Activated CD4-positive, alpha-beta T cell treated with anti-CD3 and anti-CD28 coated beads, Interleukin-2, amount 50 U/mL, for 16 hours (primary cell): ENCODE measurements at places on chromosomes 2 and 18.

DNA sequence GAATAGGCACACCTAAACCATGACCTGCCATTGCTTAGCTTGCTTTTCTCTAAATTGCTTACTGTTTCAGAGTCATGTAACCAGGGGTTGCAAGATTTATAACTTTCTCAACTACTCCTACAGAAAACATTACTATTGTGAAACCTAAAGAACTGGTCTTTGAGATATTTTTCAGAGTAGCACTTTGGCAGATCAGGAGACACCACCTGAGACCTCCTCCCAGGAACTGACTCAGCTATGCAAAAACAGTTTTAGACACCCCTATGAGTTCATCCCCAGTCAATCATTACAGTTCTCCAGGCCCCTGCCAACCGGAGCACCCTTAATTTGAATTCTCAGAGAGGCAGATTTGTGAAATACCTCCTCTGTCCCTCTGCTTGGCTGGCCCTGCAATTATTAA, 80.3 kb downstream of the MBOAT2 start:
- DNase-seq, result no peak

DNA sequence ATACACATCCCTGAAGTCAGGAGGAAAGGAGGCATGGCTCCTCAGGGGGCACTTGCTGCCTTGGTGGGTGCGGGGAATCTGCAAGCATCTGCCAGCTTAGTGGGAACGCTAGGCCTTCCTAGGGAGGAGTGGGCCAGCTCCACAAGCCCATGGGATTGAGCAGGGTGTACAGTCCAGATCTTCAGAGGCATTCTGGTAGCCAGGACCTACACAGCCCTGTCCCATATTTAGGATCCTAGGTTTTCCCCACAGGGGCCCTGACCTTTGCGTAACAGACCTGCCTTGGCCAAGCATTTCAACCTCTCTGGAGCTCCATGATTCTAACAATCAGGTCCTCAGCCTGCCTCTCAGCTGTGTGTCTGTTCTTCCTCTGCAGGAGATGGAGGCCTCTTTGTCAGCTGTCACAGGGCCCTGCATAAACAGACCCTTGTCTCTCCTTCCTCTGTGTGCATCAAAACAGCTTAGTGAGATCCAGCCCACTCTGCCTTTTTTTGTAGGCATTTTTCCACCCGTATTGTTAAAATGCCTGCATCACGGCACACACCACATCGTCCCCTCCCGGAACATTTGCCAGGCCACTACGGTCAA, 140.2 kb upstream of the NDUFV2 start:
- no peak for DNase-seq

DNA sequence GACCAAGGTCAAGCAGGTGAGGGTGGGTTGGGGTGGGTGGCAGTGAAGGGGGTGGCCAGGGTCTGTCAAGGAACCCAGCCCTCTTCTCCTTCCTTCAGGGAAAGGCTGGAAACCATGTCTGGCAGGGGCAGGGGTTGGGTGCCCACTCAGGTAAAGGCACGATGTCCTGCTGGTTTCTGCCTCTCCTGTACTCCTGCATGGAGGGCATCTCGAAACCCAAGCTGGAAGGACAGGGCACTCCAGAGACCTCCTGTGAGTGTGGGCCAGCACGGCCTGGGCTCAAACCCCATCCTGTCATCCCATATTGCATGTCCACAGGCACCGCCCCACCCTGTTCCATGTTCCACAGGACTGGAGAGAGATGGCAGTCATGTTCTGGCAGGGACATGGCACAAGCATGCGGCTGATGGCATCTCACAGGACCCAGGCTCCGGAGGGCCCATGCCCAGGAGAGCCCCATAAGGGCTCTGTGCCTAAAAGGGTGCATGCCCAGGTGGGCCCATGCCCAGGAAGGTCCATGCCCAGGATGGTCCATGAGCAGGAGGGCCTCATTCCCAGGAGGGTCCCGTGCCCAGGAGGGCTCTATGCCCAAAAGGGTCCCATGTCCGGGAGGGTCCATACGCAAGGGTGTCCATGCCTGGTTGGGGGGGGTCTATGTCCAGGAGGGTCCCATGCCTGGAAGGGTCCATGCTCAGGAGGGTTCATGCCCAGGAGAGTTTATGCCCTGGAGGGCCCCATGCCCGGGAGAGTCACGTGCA, 6.4 kb downstream of the GPR35 start:
- DNase-seq, result no peak

GRCh38 chr2:39069136-39069515, 51.7 kb downstream of the SOS1 start:
- DNase-seq, result peak; percentile 19

GRCh38 chr2:145194673-145195072, 674.8 kb upstream of the ZEB2 start:
- DNase-seq, result no peak

GRCh38 chr18:34909637-34910364, 131.4 kb upstream of the MAPRE2 start:
- DNase-seq, result no peak

DNA sequence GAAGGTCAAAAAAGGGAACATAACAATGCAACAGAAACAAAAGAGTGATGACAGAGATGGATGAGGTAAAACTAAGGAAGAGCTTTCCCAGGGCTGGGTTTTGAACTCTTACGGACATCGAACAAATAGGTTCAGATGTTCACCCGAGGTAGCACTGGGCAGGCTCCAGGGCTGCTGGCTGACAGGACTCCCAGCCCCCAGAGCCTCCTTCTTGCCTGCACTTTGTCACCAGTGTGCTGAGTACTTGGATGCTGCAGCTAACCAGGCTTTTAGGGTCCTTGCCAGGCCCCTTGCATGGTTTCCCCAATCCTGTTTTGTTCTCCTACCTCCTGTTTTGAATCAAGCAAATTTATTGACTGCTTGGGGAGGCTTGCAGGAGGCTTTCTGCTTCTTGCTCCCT, 322.9 kb downstream of the DYSF start:
- DNase-seq, result no peak

GRCh38 chr2:132415915-132416722, 486 bp upstream of the GPR39 start:
- DNase-seq, result no peak

- DNase-seq, result no peak
Observed at GRCh38 chr18:10792181-10792580, 266.4 kb downstream of the NAPG start.

GRCh38 chr2:138035608-138036217, 71.4 kb downstream of the HNMT start:
- no peak for DNase-seq

DNA sequence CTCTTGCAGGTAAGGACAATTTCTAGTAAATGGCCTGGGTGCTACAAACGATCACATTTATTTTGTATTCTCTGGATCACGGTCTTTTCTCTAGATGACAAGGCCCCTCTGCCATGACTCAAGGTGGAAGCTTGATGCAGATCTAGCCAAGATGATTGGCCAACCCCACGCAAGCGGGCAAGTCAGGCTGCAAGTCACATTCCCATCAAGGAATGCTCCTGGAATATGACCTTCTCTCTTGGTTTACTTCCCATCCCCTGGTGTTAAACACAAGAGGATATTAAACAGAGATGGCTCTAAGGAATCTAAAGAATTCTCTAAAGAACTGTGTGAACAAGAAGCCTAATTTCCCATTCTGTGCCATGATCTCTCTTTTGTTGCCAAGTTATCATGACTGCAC, 97.3 kb upstream of the SERPINE2 start:
- DNase-seq, result no peak

GRCh38 chr2:219638948-219639755, 11.7 kb downstream of the SLC4A3 start:
- DNase-seq, result peak; percentile 20

DNA sequence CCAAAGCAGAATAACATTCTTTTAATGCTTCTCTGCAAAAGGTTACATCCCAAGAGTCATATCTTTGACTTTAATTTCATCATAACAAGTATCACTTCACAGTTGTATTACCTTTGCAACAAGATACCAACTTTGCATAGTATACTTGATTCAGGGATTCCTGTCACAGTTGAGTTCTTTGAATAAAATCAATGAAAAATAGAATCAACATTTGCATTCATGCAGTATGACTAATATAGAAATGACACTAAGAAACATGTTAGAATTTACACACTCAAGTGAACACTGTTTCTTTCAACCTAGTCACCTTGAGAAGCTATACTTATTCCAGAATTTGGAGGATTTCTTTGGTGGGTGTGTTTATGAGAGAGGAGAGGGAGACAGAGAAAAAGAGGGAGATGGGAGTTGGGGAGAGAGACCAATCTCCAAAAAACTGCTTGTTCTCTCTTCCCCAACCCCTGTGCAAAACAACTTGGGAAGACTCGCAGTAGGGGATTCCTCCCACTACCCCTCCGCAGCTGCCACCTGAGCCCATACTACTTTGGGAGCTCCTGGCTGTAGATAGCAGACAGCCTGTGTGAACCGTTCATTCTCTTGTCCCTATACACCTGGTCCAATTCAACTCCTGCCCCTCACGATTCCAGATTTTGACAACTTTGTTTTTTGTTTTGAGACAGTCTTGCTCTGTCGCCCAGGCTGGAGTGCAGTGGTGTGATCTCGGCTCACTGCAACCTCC, 57.7 kb downstream of the PELI1 start:
- no peak for DNase-seq

GRCh38 chr2:88239781-88240180, 69.6 kb downstream of the THNSL2 start:
- DNase-seq, result no peak

DNA sequence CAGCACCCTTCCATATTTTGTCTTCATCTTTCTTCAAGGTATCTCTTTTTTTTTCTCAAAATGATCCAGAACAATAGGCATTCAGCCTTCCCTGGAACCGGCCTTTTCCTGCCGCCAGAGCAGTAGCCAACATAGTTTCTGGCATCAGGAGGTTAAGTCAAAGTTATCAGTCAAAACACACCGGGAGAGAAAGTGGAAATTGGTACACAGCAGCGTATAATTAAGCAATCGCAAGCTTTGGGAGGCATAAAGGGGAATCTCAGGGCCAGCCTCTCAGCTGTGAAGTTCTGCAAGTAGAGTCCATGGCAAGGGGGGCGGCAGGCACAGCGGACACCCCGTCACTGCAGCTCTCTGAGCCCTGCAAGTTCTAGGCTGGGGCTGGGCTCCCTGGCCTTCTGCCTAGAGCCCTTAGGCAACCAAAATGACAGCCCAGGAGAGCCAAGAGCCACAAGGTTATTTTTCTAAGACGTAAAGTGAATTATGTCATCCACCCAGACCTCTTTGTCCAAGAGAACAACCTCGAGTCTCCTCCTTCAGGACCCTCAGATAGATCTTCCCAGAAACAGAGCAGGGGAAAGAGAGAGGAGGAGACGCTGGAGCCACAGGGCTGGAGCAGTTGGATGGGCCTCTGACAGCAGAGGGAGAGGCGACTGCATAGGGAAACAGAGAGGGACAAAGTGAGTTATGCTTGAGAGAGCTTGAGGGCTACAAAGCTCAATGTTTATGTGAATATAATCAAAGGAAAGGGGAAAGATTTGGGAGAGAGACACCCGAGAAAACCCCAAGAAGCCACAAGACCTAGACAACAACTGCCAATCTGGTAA, 114.7 kb downstream of the BCL2L11 start:
- no peak for DNase-seq

GRCh38 chr18:25278394-25278793, 73.6 kb downstream of the ZNF521 start:
- DNase-seq, result no peak

- DNase-seq, result no peak
Observed at GRCh38 chr2:61335187-61335586, 135.7 kb downstream of the USP34 start.

- DNase-seq, result no peak
Observed at GRCh38 chr18:57249179-57249578, 102.3 kb downstream of the BOD1L2 start.

- peak; percentile 40 for DNase-seq
Observed at GRCh38 chr2:179898873-179899272, 37.5 kb upstream of the ZNF385B start.

DNA sequence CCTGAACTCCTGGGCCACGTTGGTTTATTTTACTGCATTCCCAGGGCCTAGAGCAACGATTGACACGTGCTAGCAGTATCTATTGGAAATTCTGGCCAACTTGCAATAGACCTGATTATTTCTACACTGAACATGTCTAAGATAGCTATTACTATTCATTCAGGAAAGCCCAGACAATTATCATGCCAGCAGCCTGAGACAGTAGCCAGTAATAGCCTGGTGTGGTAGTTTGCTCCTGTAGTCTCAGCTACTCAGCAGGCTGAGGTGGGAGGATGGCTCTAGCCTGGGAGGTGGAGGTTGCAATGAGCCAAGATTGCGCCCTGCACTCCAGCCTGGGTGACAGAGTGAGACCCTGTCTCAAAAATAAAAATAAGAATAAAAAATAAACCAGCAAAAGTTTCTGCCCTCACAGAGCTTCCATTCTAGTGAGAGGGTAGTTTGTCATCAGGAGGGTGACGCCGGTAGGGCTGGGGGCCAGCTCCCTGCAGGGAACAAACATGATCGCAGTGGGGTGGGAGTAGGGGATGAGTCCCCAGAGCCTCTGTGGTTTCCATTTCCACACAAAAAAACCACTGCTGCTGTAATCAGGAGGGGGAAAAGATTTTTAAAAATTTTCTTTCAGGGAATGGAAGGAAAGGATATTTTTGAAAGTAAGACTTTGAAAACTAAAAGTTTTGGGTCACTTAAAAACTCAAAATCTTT, 4.3 kb downstream of the CASP8 start:
- DNase-seq, result no peak

- DNase-seq, result no peak
Observed at GRCh38 chr2:228105526-228106250, 75.8 kb downstream of the SPHKAP start.

GRCh38 chr2:201151127-201151981, 31.6 kb upstream of the CASP10 start:
- DNase-seq, result peak; percentile 45

DNA sequence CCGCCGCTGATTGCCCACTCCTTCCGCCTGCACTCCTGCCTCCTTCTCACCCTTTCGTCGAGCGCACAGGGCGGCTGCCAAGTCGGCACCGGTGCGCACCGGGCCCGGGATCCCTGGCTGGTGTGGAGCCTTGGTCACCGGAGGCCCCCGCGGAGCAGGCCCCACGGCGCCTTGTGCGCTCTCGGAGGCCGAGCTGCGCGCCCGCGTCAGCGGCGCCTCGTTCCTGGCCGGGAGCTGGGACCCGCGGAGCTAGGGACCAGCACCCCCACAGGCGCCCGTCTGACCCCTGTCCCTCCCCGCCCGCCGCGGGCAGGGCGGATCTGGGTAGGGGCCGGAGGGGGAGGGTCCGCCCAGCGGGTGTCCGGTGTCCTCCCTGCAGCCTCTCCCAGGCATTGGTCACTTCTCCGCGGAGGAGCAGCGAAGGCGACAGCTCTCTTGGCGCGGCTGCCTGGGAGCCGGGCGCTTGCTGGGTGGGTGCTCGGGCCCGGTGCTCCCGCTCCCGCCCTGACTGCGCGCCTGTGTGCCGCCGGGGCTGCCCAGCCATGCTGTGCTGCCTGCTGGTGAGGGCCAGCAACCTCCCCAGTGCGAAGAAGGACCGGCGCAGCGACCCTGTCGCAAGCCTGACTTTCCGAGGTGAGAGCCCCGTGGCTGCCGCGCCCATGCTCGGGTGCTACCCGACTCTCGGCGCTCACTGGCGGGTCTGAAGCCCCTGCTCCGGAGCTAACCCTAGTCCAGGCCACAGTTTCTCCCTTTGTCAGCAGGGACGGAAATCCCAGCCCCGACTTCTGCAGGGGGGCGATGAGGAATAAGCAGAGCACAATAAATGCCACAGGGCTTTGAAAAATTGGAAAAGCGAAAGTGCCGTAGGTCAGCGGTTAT, 13.2 kb downstream of the DYSF start:
- DNase-seq, result no peak

- DNase-seq, result no peak
Observed at GRCh38 chr18:42712065-42712464, 403.4 kb downstream of the RIT2 start.

- DNase-seq, result no peak
Observed at GRCh38 chr18:49023271-49023937, 72.6 kb upstream of the SMAD7 start.
